ENCODE measurements at places on chromosomes 16 and 17.

DNA sequence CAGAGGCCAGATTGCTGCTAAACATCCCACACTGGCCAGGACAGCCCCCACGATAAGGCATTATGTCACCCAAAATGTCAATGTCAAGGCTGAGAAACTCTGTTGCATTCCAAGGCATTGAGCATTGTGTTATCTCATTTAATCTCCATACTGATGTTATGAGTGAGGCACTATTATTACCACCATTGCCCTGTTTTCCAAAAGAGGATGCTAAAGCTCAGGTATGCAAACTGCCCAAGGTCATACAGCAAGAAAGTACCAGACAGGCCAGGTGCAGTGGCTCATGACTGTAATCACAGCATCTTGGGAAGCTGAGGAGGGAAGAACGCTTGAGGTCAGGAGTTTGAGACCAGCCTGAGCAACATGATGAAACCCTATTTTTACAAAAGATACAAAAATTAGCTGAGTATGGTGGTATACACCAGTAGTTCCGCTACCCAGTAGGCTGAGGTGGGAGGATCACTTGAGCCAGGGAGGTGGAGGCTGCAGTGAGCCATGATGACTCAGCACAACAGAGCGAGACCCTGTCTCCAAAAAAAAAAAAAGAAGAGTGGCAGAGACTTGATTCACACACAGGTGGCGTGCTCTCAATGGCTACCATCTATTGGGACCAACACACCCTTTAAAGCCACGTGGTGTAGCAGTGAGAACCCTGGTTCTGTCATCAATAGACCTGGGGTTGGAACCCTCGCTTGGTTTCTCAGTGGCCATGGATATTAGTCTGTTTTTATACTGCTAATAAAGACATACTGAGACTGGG, 58.8 kb upstream of the GRIN2A start:
- DNase-seq = no peak

GRCh38 chr17:17822189-17822588, 14.6 kb downstream of the SREBF1 start:
- DNase-seq = no peak

DNA sequence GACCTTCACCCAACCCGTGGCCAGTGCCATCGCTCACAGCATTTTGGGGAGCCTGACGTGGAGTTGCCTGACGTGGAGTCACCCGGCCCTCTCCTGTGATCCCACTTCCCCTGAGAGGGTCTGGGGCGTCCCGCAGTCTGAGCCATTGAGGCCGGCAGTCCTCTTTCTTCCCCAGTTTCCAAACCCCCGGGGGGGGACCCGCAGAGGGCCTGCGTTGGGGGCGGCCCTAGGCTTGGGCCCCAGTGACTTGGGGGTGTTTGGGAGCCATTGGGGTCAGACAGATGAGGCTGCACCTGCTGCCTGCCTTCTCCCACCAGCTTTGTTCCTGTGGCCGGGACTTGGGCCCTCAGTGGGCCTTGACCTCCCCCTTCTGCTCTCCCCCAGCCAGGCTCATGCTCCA, 1.7 kb downstream of the RHOT2 start:
- DNase-seq = no peak

- no peak for DNase-seq
Measured at GRCh38 chr17:73240561-73240960, 21.1 kb downstream of the CPSF4L start.

- DNase-seq = no peak
Measured at GRCh38 chr17:205817-206216, 24.4 kb upstream of the DOC2B start.

DNA sequence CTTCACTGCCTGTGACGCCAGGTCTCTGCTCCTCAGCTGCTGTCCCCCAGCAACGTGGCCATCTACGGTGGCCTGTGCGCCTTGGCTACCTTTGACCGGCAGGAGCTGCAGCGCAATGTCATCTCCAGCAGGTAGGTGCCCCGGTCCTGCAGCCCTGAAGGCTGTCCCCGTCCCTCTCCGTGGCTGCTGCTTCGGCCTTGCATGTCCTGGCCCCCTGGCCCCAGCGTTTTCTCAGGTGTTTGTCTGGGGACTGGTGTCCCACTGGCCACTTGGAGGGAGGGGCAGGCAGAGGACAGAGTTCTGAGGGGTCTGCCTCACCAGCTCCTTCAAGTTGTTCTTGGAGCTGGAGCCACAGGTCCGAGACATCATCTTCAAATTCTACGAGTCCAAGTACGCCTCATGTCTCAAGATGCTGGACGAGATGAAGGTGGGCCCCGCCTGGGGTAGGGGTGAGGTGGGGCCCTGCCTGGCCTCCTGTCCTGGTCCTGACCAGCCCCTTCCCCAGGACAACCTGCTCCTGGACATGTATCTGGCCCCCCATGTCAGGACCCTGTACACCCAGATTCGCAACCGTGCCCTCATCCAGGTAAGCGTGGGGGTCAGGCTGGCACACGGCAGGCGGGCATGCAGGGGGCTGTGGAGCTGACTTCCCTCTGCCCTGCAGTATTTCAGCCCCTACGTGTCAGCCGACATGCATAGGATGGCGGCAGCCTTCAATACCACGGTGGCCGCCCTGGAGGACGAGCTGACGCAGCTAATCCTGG, 4.4 kb downstream of the GPS1 start:
- DNase-seq = no peak

GRCh38 chr17:3812771-3813170, 11.8 kb upstream of the ITGAE start:
- DNase-seq = no peak

DNA sequence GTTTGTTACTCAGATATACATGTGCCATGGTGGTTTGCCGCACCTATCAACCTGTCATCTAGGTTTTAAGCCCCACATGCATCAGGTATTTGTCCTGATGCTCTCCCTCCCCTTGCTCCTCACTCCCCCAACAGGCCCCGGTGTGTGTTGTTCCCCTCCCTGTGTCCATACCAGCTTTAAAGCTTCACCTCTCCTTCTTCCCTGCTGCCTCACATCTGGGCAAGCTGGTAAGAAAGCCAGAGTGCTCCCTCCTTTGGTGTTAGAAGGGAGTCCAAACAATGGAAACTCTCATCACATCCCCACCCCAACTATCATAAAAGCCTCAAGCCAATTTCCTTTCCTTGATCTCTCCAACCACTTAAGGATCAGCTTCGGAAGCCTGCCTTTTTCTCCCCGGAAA, 1115.6 kb upstream of the GOT2 start:
- DNase-seq = no peak

GRCh38 chr17:48223945-48224344, 116.4 kb downstream of the SNX11 start:
- no peak for DNase-seq

DNA sequence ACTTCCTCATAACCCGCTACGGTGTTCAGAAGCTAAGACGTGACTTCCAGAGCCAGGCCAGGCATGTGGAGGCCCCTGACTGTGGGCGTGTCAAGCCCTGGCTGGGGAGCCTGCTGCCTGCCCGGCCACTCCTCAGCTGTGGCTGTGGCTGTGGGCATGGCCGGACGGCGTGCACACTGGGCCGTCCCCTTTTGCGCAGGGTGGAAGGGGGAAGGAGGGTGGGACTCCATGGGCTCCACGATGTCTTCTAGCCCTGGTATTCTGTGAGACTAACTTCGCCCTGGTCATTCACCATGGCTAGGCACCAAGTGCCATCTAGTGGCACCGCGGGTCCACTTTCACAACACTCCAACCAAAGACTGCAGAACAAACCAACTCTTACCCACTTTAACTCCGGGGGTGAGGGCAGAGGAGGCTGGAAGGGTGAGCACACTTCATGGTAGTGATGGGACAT, 67.9 kb downstream of the N4BP1 start:
- DNase-seq = peak; percentile 47

DNA sequence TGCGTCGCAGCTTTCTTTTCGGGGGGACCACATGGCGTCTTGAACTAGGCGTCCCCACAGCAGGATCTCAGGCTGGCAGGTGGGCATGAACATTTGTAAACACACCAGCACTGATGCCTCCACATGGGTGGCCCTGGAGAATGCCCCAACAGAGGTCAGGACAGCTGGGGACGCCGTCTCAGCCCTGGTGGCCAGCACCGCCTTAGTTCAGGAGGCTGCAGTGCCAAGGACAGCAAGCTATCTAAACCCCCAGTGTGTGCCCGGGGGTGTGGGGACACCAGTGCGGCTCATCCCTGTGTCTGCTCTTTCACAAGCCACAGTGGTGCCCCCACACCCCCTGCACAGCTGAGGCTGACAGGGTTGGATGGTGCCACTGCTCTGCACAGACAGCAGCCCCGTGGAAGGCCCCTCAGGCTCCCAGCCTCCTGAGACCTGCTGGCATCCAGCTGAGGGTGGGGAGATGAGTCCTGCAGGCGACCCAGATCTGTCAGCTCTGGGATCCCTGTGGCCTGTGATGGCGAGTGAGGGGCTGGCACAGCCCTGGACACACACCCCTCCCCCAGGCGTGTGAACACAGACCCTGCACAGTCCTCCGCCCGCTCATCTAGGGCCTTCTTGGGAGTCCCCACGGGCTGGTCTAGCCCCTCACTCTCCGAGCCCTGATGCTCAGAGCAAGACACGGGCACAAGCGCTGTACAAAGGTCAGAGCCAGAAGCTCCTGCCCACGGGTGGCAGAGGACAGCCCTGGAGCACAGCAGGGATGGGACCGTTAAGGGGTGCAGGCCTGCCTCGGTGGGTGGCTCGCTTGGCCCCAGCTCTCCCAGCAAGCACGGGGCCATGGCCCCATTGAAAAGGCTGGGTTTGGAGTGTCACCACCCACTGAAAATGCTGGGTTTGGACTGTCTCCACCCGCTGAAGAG, 10.7 kb downstream of the FSCN2 start:
- DNase-seq = no peak

DNA sequence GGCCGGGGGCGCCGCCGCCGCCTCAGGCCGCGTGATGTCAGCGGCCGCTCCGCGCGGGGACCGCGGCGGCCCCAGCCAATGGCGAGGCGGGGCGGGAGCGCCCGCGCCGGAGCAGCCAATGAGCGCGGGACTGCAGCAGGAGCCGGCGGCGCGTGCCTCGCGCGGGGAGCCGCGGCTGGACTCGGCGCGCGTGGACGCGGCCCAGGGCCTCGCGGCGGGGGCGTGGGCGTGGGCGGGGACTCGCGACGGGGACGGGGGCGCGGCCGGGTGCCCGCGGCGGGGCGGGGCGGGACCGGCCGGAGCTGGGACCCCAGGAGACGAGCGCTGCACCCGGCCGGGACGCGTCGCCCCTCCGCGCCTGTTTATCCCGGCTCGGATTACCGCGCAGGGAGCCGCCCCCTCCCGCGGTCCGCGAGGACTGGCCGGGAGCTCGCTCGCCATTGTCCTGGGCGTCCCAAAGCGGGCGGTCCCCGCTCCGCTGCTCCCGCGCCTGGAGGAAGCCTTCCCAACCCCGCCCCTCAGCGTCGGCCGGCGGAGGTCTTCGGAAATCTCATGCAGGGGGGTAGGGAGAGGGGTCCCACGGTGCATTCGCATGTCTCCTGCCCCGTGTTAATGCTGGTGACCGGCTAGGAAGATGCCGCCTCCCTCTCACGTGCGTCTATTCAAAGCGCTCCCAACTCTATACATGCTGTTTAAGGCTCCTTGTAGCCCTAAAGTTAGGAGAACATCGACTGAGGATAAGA, at the start of gene RNF157:
TSS of gene RNF157 (minus strand) at position 33 of the 743 bp plus-strand sequence. CDS start 253 bp downstream, outside the sequence.
- DNase-seq = peak; percentile 72

- no peak for DNase-seq
Measured at GRCh38 chr17:55416000-55416399, 5.6 kb downstream of the MMD start.

- DNase-seq = no peak
Measured at GRCh38 chr16:72131036-72131435, 37.4 kb downstream of the DHX38 start.

GRCh38 chr16:78490847-78491246, 391.4 kb downstream of the WWOX start:
- DNase-seq = no peak

DNA sequence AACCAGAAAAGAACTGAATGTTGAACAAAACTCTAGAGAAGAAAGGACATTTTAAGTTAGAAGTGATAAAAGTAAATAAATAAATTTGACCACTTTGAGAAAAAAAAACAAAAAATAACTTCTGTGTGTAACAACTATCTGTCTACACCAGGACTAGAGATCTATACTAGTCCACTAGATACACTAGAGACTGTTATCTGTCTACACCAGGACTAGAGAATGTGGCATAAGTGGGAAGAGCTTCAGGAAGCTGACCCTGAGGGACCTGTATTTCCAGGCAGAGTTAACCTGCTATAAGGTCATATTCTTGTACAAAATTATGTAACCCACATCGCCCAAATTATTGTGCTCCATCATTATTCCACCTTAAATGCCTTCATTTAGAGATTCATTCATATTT, 160.8 kb downstream of the SKAP1 start:
- no peak for DNase-seq

- no peak for DNase-seq
Measured at GRCh38 chr16:57038166-57038565, 48.8 kb downstream of the NLRC5 start.

DNA sequence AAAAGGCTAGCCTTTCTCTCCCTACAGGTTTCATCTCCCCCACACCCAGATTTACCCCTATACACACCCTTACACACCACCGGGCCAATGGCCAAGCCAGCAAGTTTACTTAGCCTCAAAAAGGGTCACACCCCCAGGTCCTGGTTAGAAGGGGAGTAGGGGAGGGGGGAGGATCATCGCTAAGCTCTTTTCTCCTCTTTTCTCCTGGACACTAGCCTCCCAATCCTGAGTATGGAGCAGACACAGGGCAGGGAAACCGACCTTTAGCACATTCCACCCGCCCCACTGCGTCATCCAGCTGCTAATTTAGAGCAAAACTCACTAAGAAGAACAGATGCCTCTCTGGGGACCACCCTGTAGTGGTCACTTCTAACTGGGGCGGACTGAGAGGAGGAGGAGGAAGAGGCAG, 4.4 kb downstream of the ACLY start:
- no peak for DNase-seq

GRCh38 chr16:18783430-18784341, 6.4 kb downstream of the RPS15A start:
- DNase-seq = no peak

GRCh38 chr17:81114351-81115093, 50.8 kb upstream of the PVALEF start:
- DNase-seq = no peak

DNA sequence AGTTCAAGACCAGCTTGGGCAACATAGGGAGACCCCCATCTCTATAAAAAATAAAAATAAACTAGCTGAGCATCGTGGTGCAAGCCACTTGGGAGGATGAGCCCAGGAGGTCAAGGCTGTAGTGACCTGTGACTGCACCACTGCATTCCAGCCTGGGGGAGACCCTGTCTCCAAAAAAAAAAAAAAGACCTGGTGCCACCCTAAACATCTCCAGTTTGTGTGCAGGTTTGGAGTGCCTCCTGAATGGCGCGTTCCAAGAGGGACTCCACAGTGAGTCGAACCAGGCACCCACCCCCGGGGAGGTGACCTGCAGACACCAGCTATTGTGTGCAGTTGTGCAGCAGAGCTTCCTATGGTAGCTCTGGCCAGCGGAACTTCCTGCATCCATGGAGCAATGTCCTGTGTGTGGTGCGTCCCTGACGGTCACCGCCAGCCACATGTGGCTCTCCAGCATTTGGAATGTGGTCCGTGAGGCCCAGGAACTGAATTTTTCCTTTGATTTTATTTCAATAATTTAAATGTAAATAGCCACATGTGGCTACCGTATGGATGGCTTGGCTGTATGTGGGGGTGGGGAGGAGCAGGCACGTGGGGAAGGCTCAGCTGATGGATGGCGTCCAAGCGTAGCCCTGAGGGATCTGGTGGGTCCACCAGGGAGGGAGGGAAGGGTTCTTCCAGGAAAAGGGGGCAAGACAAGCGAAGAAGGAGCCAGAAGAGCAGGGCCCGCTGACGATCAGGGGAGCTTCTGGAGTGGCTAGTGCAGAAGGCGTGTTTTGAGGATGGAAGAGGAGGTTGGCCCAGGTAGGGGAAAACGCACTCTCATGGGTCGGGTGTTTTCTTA, 107.1 kb upstream of the GSE1 start:
- no peak for DNase-seq

All from GM12865 (cell line).